Activated T-cell treated with anti-CD3 and anti-CD28 coated beads, Interleukin-2, amount 50 U/mL, for 4 hours (primary cell): ENCODE measurements at places on chromosomes 7 and 10. TPM values are rescaled to one million over a fixed set of nuclear protein-coding genes. Genes with fewer than 3 reads are reported as not detected.

DNA sequence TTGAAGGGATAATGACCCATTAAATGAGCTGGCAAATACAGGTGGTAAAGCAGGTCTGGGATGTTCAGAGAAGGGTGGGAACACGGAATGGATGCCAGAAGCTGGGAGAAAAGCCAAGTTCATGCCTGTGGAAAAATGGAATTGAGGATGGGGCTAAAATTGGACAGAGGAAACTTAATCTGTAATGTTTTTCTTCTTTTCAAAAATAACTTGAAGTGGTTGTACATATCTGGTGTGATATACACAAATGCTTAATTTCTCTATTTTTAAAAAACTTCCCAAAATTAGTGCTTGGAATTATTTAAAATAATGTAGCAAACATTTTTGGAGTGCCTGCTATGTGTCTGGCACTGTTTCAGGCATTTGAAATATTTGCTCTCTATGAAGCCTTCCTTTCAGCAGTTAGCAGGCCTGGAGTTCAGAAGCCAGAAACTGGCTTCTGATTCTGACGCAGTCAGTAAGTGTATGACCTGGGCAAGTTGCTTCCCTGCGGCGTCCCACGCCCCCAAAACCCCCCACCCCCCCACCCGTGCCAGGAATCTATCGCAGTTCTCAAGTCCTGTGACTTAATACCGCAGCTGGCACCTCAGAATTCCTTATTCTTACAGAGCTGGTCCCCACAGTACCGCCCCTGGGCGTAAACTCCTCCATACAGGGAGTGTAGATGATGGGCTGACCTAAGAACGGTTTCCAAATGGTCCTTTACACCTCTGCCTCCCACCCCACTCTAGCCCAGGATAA is 828 bp upstream of the MALSU1 start:
- no peak for DNase-seq

DNA sequence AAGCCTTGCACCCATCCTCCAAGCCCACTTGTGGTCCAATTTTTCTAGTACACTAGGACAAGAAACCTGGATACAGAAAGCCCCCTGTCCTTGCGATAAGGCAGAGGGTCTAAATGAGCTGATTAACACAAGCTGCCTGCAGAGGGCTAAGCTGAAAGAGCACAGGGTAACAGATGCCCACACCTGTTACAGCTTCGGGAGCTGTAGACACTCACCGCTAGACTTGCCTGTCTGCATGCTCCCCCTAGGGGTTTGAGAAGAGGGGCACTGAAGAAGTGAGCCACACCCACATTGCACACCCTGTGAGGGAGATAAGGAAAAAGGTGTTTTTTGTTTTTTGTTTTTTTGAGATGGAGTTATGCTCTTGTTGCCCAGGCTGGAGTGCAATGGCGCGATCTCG is 386.5 kb upstream of the AUTS2 start:
- DNase-seq = no peak

The SFXN2 gene
- total RNA-seq = 33.7 TPM

DNA sequence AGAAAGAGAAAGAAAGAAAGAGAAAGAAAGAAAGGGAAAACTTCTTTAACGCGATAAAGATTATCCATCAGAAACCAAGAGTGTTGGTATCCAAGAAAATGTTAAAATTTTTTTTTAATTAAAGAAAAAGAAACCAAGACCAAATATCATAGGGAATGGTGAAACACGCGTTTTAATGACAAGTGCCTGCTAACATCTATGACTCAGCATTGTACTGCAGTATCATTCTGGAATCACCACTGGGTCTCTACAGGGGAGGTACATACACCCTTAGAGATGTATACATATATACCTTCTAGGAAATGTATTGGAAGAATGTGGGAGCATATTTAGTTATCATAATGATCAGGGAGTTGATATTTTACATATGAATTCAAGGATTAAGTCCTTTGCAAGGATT is 32.1 kb upstream of the PIK3AP1 start:
- DNase-seq = no peak

DNA sequence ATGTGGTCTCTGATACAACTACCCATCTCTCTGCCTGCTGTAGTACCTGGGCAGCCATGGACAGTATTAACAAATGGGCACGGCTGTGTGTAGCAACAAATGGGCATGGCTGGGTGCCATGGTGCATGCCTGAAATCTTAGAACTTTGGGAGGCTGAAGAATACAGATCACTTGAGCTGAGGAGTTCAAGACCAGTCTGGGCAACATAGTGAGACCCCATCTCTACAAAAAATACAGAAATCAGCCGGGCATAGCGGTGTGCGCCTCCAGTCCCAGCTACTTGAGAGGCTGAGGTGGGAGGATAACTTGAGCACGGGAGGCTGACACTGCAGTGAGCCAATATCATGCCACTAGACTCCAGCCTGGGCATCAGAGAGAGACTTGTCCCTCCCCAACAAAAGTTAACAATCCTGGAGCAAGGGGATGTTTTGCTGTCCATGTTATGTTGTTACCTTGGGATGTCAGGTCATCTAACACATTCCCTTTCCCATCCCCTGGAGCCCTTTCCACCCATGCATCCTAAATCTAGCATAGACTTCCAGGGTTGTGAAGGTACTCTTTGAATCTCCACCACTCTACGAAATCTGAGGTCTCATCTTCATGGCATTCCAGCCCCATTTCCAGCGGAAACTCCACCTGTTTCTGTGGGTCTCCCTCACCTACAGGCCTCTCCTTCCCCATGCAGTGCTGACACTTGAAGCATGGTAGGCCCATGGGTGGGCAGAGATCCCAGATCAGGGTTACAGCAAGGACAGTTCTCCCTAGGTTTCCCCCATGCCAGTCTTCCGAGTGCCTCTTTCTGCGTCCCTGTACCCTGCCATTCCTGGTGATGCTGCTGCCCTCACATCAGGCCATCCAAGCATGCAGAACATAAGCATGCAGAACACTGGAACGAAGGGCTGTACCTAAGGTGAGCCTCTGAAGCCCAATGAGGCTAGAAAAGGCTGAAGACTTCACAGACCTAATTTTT is 13.1 kb downstream of the FXYD4 start:
- no peak for DNase-seq

DNA sequence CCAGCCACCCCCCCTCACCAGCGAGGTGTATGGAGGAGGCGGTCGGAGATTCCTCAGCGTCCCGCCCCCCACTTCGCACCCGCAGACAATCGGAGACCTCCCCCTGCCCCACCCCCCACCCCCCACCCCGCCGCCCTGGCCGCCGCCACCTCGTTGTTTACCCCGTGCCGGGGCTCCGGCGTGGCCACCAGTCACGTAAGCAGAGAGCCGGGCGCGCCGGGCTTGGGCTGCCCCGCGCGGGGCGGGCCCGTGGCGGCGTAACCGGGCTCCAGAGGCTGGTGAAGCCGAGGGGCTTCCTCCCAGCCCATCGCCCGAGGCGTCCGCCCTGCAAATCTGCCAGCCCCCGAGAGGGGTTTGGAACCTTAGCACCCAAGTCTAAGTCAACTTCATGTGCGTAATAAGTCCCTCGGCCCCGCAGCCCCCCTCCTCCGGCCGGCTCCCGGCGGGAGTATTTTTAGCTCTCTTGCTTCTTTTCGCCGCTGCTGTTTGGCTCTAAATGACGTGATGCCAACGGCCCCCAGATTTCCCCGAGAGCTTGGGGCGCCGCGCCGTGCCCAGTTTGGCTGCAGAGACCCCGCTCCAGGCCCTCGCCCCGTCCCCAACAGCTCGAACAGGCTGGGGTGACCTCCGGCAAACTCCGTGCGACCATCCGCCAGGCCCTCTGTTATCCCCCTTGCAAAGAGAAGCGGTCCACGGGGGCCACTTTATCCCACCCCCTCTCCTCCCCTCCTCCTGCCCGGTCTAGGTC is 2.7 kb downstream of the MXI1 start:
- DNase-seq = peak; percentile 41
